HCT116 (cell line): ENCODE measurements at places on chromosomes 1 and 21.

DNA sequence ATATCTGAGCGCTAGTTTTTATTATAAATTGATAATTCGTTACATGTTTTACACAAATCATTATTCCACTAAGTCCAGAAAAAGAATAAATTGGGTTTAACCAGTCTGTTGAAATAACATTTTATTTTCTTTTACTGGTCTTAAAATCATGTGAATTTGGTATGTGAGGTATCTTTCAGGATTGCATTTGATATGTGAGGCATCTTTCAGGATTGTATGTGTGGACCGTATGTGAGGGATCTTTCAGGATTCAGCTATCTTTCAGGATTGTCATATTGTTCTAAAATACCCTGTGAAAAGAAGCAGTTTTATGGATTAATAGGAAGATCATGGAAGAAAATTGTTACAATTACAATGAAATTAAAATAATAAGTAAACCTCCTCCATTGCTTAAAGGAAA, 42.9 kb downstream of the USP25 start:
- DNase-seq: no peak

DNA sequence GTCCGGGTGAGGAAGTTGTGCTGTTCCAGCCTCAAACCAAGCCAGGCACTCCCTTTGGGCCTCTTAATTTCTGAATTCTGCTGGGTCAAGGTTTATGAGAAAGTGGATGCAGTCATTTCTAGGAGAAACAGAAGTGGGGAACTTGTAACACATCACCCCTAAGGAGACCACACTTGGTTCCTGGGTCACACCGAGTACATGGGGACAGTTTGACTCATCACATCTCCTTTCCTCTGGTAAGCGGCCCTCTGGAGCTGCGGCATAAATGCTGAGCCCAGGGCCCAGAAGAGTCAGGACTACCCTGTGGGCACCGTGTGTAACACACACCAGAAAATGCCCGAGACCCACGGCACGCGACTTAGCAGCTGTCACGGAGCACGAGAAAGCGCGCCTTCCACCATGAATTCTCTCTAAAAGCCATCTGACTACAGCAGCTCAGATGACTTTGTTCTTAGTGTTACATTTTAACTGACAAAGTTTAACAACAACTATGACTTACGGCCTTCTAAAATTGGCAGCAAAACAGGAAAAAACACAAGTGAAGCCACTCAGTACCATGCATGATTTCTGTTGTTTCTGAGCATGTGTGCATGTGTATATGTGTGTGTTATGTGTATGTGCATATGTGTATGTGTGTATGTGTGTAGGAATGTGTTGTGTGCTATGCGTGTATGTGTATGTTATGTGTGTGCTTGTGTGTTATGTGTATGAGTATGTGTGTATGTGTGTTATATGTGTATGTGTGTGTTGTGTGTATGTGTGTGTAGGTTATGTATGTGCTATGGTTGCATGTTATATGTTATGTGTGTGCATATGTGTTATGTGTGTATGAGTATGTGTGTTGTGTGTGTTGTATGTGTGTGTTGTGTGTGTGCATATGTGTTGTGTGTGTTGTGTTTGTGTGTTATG, 50.8 kb downstream of the TOMM20 start:
- no peak for DNase-seq

- no peak for DNase-seq
Observed at GRCh38 chr1:228185641-228185965, 20.0 kb downstream of the IBA57 start.

DNA sequence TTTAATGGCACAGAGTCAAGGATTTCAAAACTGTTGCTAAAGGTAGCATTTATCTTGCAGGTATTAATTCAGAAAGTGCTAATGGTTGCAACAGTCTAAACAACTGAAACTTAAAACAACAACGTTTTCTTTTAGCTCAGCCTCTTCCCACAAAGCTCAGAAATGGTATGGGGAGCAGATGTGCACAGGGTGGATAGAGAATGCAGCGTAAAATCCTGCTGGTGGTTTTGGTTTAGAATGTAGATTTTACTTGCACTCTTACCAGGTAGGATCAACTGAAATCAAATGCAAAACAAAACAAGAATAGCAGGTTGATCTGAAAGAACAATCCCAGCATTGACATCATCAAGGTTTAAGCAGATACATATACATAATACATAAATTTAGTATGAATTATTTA, 3.8 kb upstream of the LRRC8C start:
- DNase-seq: no peak

DNA sequence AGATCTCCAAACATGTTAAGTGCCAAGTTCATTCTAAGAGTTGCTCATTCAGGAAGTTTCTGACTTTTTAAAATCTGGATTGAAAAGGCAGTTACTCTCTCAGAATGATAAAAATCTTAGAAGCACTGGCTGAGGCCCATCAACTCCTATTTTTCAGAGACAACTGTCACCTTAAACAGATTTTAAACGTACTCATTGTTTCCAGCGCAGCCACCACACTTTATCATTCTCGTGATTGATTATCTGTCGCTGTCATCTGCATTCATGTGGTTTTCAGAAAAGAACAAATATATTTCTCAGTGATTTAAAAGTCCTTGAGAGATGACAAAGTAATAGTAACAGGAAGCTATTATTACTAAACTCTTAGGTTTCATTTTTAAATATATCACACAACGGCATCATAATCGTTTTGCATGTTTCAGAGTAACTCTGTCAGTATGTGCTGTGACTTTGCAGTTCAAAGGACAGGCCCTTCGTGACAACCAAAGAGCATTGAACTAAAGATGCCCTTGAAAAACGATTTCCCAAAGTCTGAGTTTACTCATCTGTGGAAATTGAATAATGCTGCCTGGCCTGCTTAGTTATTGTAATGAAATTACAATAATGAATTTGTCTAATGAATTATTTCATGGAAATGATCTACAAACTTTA, 14.9 kb upstream of the KCNK1 start:
- DNase-seq: no peak

DNA sequence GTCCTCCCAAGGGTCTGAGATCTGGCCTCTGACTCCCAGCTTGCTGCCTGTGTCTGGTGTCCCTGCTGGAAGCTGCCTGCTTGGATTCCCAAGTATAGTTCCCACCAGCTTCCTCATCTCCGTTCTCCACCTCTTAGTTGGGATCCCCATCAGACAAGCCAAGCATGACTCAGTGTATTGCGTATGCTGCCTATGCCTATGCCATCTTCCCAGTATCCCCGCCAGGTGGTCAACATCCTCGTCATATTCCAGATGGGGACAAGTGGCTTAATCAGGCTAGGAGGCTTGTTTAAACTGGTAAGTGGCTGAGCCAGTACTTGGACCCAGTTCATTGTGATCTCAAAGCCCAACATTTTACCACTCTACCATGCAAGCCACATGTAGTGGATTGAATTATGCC, 204.4 kb downstream of the GRIK3 start:
- DNase-seq: no peak

- no peak for DNase-seq
Observed at GRCh38 chr1:236353813-236354212, 40.3 kb upstream of the EDARADD start.

- no peak for DNase-seq
Observed at GRCh38 chr1:109864930-109865612, 45.6 kb upstream of the CSF1 start.

GRCh38 chr1:53043271-53043670, 18.7 kb upstream of the PODN start:
- DNase-seq: no peak

DNA sequence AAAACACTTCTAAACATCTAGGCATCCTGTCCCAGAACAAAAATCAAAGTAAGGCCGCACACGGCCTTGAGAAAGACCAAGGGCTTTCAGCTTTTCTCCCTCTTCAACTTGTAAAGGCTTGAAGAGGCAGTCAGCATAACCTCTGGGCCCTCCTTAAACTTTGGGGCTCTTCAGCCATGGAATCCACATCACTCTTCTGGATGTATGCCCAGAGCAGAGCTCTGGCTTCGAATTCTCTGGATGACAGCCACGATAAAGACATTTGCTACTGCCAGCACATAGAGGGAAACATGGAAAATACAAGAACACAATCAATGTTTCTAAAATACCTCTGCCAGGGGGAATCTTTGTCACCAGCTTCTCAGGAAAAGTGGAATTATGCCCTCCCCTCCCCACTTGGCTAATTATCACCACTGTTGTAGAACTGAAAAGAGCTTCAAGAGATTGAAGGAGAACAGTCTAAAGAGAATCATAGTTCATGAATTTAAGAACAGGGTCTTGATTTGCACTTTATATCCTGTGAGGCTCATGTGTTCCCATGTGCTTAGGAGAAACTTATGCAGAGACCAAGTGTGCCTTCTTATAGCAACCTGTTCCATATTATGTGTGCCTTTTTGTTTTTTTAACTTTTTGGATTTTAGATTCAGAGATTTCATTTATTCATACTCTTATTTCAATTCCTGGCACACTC, 39.0 kb upstream of the DPT start:
- no peak for DNase-seq

DNA sequence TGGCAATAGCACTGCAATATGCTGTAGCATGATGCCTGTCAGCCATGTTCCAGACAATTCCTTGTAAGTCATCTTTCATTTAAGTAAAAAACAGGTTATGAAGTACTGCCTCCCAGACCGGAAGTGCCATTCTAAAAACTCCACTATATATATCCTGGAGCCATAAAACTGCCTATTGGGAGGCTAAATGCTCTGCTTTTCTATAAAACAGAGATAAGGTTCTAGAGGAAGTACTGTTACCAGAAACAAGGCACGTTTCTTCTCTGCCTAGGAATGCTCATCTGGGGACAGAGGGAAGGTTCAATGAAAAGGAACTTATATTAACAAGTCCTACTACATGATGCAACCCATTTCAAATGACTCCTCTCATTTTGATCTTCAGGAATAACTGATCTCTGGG, 66.8 kb downstream of the GPR137B start:
- no peak for DNase-seq

DNA sequence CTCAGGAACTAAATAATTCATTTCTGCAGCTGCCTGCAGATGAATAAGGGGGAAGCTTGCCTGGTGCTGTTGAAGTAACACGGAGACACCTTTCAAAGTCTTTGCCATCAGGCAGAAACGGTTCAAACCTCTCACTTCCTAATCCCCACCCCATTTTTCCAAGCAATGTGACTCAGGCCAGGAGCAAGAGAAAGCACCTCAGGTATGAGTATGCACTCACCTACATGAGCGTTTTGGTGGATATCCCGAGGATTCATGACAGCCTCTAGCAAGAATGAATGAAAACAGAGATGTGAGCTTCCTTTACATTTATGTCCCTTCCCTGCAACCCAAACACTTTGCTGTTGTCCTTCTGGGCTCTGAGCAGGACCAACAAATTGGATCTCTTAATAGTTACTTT, 63.4 kb upstream of the LAX1 start:
- DNase-seq: no peak
